ENCODE measurements at places on chromosomes 2 and 18. TPM values are rescaled to one million over a fixed set of nuclear protein-coding genes. Genes with fewer than 3 reads are reported as not detected.

The TCF7L1 gene
- total RNA-seq, result 4.8 TPM

The MC5R gene
- not detected for total RNA-seq

The KCNIP3 gene
- total RNA-seq, result 5.2 TPM

The RAB27B gene
- total RNA-seq, result 34.8 TPM

The LAMA3 gene
- total RNA-seq, result 456 TPM

The TFPI gene
- 28.4 TPM for total RNA-seq

The ANKRD62 gene
- not detected for total RNA-seq

The ANKMY1 gene
- total RNA-seq, result 19.7 TPM
